ENCODE measurements at places on chromosomes 4 and X. TPM values are rescaled to one million over a fixed set of nuclear protein-coding genes. Genes with fewer than 3 reads are reported as not detected.

DNA sequence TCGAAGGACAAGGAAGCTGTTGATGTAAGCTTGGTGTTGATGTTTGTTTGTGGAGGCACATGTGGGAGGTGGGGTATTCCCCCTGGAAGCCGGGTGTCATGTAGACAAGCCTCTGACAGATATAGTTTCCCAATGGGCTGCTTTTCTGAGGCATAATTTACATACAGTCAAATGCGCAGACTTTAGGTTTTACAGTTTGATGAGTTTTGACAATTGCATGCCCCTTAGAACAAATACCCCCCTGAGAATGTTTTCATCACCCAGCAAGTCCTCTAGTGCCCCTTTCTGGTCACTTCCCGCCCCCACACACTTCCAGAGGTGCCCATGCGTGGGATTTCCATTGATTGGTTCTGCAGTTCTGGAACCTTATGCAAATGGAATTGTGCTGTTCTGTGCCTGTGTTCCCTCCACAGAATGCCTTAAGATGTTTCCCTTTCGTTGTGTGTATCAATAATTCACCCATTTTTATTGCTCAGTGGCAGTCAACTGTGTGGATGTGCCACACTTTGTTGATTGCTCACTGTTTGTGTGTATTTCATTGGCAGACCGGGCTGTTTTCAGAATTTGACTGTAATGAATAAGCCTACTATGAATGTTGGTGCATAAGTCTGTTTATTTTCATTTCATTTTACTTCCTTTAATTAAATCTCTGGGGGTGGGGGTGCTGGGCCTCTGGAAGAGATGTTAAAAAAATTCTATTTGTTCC is 8.5 kb downstream of the EVC start:
- no peak for DNase-seq

GRCh38 chr4:150609131-150609530 is 27.2 kb downstream of the MAB21L2 start:
- peak; percentile 1 for DNase-seq

- peak; percentile 80 for DNase-seq
Measured at GRCh38 chrX:107716816-107717700, 58.5 kb downstream of the TSC22D3 start.

GRCh38 chr4:182922501-182923284 is 5.5 kb upstream of the DCTD start:
- peak; percentile 42 for DNase-seq

Gene CT83
- not detected for total RNA-seq

Gene BEX1
- total RNA-seq: 56.3 TPM

Gene GABRG1
- not detected for total RNA-seq
